ENCODE measurements at places on chromosomes 11 and 22.

GRCh38 chr22:29128891-29129807 is 56.3 kb downstream of the KREMEN1 start:
- no peak for DNase-seq

DNA sequence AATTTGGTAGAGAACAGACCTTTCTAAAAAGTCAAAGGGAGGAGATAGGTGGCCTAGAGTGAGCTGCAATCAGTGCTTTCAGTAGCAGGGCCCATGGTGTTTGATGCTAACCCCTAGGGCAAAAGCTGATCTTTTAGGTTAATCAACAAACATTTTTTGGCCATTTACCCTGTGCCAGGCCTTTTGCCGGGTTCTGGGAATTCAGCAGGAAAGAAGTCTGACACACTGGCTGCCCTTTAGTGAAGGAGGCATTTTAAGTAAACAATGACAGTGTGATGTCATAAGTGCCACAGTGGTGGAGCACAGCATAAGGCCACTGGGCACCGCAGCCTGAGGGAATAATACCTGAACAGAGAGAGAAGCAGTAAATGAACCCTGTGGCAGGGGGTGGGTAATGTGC is 29.0 kb downstream of the C22orf31 start:
- no peak for DNase-seq

- DNase-seq, result no peak
Measured at GRCh38 chr11:8766043-8766987, 83.7 kb downstream of the RPL27A start.

DNA sequence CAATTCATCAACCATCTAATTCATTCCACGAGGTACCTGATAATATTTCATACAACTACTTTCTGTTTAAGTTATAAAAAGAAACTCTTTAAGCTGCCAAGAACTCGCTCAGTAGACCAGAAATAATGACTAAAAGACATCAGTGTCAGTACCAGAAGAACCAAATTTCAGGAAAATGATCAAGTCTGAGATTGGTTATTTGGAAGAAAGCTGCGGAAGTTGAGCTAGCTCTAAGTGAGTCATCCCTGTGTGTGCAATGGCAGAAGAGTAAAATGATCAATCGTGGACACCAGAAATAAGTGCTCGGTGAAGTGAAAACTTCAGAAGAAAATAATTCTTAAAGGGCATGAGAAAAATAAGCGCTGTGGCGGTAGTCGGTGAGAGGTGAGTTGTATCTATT is 933.2 kb upstream of the CHORDC1 start:
- no peak for DNase-seq

GRCh38 chr11:86805873-86806310 is 5.5 kb downstream of the PRSS23 start:
- DNase-seq, result no peak

DNA sequence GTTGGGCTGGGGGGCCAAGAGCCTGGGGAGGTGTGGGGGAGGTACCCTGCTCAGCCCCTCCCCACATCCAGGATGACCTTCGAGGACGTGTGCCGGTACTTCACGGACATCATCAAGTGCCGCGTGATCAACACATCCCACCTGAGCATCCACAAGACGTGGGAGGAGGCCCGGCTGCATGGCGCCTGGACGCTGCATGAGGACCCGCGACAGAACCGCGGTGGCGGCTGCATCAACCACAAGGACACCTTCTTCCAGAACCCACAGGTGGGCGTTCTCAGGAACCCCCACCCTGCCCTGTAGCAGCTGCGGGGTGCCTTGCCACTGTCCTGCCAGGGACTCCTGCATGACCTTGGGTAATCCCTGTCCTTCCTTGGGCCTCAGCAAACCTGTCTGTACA is 10.0 kb upstream of the MYO7A start:
- no peak for DNase-seq

GRCh38 chr22:20750461-20751184 is 23.3 kb upstream of the SERPIND1 start:
- DNase-seq, result peak; percentile 58

DNA sequence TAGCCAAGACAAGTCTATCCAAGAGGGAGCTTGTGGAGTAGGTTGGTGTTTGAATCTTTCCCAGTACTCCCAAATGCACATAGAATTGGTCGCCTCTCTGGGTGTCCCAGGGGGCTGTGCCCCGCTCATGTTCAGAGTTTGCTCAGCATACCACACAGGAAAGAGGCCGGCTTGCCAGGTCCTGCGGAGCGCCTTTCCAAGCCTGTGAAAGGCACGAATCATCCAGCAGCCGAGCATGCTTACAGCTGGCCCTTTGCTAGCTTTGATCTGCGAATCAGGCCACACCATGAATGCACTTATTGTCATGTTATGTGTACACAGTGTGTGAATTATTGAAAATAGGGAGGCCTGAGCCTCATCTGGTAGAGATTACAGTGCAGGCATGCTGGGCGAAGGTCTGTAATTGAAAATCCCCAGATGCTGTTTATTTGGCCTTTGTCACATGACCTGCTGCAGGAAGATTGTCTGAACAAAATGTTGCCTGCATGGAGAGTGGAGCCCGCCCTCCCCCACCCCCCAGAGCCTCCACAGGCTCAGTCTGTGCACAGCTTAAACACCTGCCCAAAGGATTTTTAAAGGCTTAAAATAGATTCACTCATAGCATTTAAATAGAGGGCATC is 163.3 kb upstream of the RASSF10 start:
- peak; percentile 78 for DNase-seq

Data from hepatocyte (in vitro differentiated cells).